ENCODE measurements at places on chromosomes 2 and 18.

DNA sequence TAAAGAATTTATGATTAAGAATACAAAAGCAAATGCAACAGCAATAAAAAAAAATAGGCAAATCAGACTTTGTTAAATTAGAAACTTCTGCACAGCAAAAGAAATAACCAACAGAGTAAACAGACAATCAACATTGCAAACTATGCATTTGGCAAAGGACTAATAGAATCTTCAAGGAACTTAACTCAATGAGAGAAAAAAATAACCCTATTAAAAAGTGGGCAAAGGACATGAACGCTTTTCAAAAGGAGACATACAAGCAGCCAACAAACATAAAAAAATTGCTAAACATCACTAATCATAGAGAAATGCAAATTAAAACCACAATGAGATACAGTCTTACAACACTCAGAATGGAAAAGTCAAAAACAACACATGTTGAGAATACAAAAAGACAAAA lies 166.0 kb upstream of the DSEL start:
- no peak for DNase-seq

DNA sequence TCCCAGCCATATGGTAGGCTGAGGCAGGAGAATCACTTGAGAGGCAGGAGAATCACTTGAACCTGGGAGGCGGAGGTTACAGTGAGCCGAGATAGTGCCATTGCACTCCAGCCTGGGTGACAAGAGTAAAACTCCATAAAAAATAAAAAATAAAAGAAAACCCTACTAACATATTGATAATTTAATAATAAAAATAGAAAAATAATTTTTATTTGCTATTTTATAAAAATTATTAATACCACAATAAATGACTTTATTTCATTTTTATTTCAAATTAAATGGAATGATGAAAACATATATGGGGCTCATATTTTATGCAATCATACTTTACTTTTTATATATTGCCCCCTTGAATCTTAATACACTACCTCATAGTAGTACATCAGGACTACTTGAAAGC lies 20.4 kb downstream of the TMEM182 start:
- DNase-seq = no peak

DNA sequence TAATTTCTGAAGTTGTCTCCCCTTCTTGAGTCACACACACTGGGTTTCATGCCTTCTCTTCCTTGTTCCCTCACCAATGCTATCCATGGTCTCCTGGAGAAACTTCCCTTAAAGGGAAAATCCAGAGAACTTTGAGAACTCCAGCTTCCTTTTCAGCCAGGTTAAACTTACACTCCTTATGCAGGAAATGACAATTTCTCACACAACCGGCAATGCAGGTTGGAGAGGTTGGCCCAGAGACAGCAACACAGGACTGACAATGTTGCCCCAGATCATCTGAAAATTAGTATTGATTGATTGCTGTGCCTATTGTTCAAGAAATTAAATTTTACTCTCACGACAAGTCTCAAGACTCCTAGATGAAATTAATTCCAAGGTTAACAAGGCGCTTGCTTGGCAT lies 292.2 kb downstream of the NYAP2 start:
- DNase-seq = no peak

- DNase-seq = no peak
These were observed 31.9 kb upstream of the EFR3B start for GRCh38 chr2:25009954-25010353.

- DNase-seq = no peak
These were observed 39.4 kb downstream of the MYT1L start for GRCh38 chr2:2291500-2292260.

DNA sequence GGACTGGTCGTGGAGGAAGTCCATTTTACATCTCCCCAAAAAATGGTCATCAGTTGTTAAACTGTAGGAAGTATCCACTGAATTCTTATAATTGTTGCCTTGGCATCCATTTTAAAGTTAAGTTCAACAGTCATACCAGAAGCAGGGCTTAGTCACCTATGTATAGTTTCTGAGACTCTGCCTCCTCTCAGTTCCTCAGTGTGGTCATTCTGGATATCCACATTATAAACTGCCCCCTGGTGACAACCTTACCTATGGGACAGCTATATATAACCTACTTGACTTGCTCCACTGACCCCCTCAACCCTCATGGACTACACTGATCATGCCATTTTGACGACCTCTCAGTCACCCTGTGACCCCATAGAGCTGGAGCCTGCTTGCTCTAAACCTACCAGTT lies 617.0 kb downstream of the LRP1B start:
- DNase-seq = no peak

GRCh38 chr2:212360068-212360460 lies 178.5 kb downstream of the ERBB4 start:
- DNase-seq = no peak

DNA sequence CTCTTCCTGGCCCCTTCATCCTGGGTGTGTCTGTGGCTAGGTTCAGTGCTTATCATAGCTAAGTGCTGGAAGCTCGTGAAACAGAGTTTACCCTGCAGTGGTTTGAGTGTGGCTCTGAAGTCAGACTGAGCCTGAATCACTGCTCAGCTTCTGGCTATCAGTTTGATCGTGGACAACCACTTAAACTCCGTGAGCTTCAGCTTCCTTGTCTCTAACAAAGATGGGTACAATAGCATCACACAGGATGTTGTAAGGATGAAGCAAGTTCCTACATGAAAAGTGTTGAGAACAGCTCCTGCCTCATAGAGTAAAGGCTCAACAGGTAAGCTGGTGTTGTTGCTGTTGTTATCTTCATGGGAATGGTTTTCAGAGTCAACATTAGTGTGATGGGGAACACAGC lies 210.3 kb downstream of the CLIP4 start:
- no peak for DNase-seq

GRCh38 chr18:12295389-12296086 lies 12.5 kb upstream of the TUBB6 start:
- DNase-seq = no peak

- no peak for DNase-seq
These were observed 30.5 kb downstream of the GALNT14 start for GRCh38 chr2:31107591-31108300.

- DNase-seq = no peak
These were observed 1.3 kb downstream of the ITM2C start for GRCh38 chr2:230865766-230866755.

DNA sequence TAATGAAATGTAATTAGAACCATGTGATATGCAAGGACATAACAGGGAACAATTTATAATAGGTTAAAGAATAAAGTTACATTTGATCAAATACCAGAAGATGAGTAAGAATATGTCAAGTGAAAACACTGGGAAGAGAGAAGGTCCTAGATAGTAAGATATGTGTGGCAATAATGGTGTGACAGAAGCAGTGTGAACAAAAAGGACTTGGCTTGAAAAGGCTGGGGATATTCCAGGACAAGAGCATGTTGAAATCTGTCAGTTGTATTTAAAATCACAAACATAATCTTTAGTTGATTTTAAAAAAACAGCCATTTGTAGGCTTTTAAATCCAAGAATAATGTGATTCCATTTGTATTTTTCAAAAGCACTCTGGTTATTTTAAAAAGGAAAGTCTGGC lies 1399.9 kb upstream of the SLC39A10 start:
- DNase-seq = no peak

GRCh38 chr2:167342769-167343168 lies 454.5 kb downstream of the XIRP2 start:
- DNase-seq = no peak

- DNase-seq = no peak
These were observed 5.4 kb upstream of the STAT1 start for GRCh38 chr2:191019376-191019775.

GRCh38 chr2:206245265-206245672 lies 29.2 kb upstream of the ZDBF2 start:
- DNase-seq = no peak

- no peak for DNase-seq
These were observed 2.4 kb downstream of the POU3F3 start for GRCh38 chr2:104856086-104856972.

- DNase-seq = no peak
These were observed 28.3 kb downstream of the KIF5C start for GRCh38 chr2:148903294-148903693.

DNA sequence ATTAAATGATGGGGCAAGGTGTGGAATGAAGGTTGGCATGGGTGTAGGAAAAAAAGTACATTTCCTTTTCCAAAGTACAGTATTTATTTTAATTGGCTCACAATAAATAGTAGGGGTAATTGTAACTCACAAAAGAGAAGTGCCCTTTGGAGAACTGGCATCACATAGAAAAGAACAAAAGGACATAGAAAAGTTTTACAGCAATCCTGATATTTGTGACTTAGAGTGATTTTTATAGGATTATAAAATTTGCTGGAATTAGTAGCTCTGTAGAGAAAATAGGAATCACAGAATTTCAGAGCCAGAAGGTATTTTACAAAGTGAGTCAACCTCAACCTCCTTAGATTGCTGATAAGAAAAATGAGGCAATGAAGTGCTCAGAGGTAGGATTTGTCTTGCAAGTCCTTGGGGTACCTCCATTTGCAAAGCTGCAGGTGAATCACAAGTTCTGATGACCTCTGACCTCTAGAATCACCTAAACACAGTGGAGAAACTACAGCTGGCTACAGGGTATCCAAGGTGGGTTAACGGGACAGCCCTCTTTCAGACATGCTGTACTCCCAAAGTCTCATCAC lies 133.6 kb downstream of the SOCS6 start:
- no peak for DNase-seq

GRCh38 chr2:134218930-134219658 lies 34.8 kb upstream of the MGAT5 start:
- no peak for DNase-seq

DNA sequence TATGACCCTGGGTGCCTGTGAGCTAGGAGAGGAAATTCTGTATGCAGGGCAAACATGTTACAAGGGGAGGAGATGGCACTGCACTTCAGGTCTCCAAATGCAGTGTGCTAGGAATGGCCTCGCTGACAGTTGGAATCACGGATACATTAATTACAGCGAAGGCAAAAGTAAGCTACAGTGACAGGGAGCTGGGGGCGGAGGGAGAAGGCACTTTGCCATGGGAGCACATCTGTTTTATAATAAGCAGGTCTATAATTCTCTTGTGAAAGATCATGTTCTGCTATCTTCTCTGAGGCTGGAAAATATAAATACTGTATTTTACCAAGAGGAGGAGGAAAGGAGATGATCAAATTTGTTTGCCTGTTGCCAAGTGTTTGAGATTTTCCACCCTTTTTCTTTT lies 56.3 kb upstream of the FZD5 start:
- no peak for DNase-seq
